Stimulated activated CD4-positive, alpha-beta T cell treated with anti-CD3 and anti-CD28 coated beads, TNF-alpha, amount 100 ng/mL, for 4 hours (primary cell): ENCODE measurements at places on chromosomes 12 and 14.

DNA sequence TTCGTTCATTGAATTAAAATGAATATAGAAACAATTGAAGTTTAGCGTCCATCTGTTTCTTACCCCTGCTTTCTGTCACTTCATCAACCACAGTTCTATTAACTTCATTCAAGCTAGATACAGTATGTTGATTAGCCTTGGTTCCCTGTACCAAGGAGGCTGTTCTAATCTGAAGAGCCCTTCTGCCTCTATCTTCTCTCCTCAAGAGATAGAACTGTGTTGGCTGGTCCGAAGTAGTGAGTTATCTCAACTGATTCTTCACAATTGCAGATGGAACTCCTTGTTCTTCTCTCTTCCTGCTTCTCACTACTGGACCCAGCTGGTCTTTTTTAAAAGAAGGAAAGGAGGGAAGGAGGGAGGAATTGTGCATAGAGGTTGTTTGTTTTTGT is 82.1 kb upstream of the TRAF3 start:
- DNase-seq = no peak

GRCh38 chr14:35286003-35286600 is 6.1 kb upstream of the PSMA6 start:
- no peak for DNase-seq

- DNase-seq = no peak
Observed at GRCh38 chr12:29794862-29795261, 11.1 kb upstream of the TMTC1 start.

DNA sequence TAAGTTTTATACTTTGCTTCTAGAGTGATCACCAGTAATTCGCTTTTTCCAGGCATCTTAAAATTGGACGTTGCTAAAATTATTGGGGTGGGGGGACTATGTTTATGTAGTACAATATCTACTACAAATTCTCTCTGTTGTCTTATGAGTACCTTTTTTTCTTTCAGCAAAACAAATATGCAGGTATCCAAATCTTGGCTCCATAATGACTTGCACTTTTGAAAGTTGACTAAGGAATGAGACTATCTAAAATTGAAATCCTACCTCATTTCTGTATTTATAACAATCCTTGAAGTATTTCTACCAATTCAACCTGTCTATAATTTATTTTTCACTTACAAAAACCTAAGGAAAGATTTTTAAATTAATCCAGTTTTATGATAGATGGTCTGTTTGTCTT is 2.4 kb downstream of the DYNC1H1 start:
- DNase-seq = no peak

- no peak for DNase-seq
Observed at GRCh38 chr12:25759752-25760151, 198.7 kb upstream of the RASSF8 start.

GRCh38 chr14:23062002-23062401 is 4.7 kb upstream of the CDH24 start:
- no peak for DNase-seq

GRCh38 chr12:12976366-12976765 is 23.7 kb downstream of the HEBP1 start:
- DNase-seq = no peak

DNA sequence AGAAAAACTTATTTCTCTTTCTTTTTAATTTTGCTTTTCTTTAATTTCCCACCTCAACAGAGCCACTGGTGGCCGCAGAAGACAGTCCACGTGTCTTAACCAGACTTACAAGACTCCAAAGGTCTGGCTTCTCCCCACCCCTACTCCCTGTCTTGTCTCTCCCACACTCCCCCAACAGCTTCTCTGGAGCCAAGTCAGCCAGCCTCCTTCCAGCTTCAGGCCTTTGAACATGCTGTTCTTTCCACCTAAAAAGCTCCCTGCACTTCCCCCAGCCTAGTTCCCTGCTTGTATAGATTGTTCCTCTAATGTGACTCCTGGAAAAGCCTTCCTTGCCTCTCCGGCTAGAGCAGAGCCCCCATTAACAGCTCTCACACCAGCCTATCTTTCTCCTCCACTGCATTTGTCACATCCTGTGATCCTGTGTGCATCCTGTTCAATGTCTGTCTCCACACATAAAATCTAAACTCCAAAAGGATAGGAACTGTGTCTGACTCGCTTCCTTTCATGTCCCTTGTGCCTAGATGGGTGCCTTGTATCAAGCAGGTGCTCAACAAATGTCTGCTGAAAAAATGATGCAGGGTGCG is 7.8 kb upstream of the DYNLL1 start:
- no peak for DNase-seq

DNA sequence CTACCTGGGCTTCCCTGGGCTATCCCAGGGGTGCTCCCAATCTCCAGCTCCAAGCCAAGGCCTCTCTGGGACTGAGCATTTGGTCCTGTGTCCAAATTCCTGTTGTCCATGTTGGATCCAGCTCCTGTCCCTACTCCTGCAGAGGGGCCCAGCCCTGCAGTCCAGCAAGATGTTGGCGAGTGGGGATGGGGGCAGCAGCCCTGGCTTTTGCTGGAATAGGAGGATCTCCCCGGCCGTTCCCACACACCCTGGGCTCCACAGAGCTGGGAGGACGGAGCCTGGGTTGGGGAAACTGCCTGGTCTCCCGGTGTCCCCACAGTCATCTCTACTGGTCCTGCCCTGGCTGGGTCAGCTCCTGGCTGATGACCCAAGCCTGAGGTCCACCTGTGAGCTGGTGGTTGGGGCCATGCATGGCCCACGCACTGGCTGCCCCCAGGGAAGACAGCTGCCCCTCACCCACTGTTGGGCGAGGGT is 219.6 kb upstream of the C14orf180 start:
- no peak for DNase-seq

- no peak for DNase-seq
Observed at GRCh38 chr14:54170301-54170700, 213.7 kb upstream of the BMP4 start.
